Stimulated activated CD8-positive, alpha-beta memory T cell treated with anti-CD3 and anti-CD28 coated beads, Interleukin-4, amount 100 ng/mL, for 1 hour (primary cell): ENCODE measurements at places on chromosomes 13 and 19.
A peak's percentile ranks its signal among the peaks of the same experiment; 100 is the strongest.

GRCh38 chr19:24178207-24178606 is 91.2 kb downstream of the ZNF254 start:
- DNase-seq = no peak

- no peak for DNase-seq
These were observed 13.3 kb downstream of the TTYH1 start for GRCh38 chr19:54428323-54429175.

DNA sequence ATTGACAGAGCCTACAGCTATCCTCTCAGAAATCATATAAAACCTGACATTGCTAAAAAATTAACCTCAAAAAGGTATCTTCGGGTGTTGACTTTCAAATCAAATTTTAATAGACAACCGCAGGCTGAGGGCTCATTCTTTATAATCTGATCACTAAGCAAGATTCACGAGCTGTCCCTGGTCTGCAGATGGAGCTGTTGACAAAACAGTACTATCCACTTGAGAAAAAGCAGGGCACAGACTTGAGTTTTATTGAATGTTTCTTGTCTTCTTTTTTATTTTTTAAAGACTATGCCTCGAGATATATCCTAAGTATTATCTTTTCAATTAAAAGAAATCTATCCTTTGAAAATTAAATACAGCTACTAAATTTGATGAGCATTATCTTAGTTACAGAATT is 540.5 kb downstream of the PCDH9 start:
- DNase-seq = no peak

GRCh38 chr19:33796164-33796875 is at the start of gene KCTD15:
TSS of gene KCTD15 (plus strand) at chr19:33796870. CDS start at chr19:33800455, 3,585 bp downstream.
- no peak for DNase-seq

DNA sequence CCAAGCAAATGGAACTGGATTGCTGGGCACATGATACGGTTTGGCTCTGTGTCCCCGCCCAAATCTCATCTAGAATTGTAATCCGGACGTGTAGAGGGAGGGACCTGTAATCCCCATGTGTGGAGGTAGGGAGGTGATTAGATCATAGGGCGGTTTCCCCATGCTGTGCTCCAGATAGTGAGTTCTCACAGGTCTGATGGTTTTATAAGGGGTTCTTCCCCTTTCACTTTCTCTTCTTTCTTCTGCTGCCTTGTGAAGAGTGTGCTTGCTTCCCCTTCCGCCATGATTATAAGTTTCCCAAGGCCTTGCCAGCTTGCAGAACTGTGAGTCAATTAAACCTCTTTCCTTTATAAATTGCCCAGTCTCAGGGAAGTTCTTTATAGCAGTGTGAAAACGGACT is 32.6 kb upstream of the MTIF3 start:
- no peak for DNase-seq

GRCh38 chr19:7366701-7367420 is 18.1 kb downstream of the ARHGEF18 start:
- no peak for DNase-seq

GRCh38 chr13:109628251-109628699 is 158.1 kb downstream of the IRS2 start:
- DNase-seq = no peak

DNA sequence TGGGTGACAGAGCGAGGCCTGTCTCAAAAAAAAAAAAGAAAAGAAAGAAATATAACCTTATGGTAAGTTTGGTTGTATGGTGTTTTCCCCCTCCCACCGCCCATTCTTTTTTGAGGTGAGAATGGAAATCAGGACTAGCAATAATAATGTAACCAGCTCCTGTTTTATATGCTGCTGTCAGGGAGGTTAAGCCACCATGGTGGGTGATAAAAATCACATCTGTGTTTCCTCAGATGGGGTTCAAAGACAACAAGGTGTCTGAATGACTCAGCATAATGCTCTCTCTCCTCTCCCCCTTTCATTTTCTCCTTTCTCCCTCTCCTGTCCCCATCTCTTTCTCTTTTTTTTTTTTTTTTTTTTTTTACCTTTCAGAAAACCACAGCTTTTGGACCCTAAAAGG is 28.3 kb upstream of the GARRE1 start:
- no peak for DNase-seq

GRCh38 chr19:58034477-58034793 is 610 bp downstream of the ZSCAN1 start:
- no peak for DNase-seq

DNA sequence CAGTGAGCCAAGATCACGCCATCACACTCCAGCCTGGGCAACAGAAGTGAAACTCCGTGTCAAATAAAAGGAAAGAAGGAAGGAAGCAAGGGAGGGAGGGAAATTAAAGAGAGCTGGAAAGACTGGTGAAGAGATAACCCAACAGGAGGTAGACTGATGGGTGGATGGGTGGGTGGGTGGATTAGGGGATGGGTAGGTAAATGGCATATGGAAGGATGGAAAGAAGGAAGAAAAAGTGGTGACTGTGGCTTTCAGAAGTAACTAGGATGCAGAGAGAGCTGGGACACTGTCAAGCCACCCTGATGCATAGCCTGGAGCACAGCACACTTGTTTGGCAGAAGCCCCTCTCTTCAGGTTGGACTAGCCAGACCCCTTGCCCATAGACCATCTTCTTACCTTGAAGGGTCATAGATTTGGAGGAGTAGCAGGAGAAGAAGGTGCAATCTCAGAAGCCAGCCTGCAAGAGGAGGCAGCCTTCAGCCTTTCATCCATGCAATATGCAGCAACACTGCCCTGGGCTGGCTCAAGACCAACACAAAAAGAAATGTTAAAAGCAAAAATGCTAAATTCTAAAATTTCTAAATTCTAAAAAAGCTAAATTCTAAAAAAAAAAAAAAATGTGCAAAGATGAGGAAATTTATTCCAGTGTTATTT is 5.1 kb downstream of the IQCN start:
- DNase-seq = no peak

DNA sequence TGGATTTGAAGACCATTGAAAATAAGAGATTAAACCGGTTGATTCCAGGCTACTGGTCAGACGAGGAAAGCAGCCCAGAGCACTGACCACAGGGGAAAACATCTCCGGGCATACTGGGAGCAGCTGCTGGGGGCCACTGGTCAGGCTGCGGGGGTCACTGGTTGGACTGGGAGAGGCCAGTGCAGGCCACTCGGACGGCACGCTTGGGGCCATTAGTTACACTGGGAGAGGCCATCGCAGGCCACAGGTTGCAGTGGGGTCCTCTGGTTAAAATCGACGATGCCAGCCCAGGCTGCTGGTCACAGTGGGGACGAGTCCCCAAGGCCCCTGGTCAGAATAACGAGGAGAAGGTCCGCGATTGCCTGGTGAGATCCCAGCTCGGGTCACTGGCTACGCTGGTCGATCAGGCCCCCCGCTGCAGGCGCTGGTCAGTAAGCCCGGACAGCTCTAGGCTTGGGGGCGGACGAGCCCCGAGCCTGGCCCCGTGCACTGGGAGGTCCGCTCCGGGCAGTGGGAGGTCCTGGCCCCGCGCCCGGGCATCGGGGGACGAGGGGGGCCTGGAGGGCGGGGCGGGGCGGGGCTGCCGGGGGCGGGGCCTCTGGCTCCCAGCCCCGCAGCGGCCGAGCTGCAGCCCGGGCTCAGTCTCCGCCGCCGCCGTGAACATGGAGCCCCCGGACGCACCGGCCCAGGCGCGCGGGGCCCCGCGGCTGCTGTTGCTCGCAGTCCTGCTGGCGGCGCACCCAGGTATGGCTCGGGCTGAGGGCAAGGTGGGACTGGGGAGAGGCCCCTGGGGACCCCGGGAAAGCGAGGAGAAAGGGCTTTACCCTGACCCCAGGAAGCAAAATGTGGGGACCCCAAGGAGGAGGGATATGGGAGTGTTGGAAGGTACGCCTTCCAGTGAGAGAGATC is at the start of gene BCAM:
TSS of gene BCAM (plus strand) at position 641 of the 909 bp plus-strand sequence. CDS start at position 663, 22 bp downstream.
- DNase-seq = no peak

GRCh38 chr13:22455036-22455435 is 725.7 kb upstream of the SGCG start:
- DNase-seq = no peak

DNA sequence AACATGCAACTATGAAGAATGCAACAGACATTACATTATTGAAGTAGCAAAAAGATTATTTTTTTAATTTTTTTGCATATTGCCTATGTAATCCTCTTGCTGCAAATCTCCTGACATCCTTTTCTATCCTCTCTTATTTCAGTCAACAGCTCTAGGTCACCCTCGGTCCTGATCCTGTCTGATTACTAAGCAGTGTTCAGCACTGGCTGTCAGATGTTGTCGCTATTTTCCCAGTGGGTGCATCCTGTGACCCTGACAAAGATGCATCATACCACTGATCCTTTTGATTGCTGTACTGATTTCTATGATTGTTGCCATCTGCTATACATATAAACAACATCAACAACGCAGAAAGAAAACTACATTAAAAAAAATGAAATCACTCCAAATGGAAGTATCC is 443.7 kb upstream of the PRR20A start:
- DNase-seq = no peak

DNA sequence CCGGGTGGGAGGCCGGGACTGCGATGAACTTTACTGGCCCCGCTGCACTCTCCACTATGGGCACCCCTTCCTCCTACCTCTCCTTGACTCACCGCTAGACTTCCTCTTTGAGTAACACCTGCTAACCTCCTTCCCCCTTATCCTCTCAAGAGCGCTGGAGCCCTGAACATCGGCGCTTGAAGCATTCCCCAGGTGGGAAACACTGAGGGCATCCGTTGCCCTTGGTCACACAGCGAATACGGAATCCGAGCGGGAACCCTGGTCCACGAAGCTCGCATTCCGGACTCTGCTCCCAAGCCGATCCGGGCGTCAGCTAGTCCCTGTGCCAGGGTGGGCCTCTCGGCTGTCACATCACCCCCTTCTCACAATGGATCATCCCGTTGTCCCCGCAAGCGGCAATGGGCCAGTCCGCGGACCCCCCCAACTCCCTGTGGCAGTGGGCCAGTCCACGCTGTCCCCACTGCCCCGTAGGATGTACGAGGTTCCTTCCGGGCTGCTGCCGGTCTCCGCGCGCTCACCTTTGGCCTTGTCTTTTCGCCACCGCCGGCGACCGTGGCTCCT is 4.2 kb downstream of the LIPE start:
- peak; percentile 17 for DNase-seq

GRCh38 chr13:30142486-30143211 is 164.7 kb downstream of the KATNAL1 start:
- DNase-seq = no peak

- DNase-seq = no peak
These were observed 4.3 kb upstream of the RLN3 start for GRCh38 chr19:14023404-14024235.

DNA sequence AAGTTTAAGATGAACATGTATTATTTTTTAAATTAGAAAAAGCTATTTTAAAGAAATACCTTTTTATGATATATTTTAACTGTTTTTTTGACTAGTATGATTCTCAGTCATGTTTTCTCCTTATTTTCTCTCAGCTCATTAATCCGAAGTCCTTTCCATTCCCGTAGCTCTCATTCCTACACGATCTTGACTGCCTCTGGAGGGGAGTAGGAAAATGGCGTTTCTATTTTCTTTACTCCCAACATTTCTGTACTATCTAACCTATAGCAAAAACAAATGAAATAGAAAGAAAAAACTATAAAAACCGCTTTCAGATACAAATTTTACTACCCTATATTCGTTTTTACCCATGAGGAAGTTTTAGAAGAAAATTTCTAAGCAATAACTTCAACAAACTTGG is 343.8 kb downstream of the RBM26 start:
- DNase-seq = no peak

DNA sequence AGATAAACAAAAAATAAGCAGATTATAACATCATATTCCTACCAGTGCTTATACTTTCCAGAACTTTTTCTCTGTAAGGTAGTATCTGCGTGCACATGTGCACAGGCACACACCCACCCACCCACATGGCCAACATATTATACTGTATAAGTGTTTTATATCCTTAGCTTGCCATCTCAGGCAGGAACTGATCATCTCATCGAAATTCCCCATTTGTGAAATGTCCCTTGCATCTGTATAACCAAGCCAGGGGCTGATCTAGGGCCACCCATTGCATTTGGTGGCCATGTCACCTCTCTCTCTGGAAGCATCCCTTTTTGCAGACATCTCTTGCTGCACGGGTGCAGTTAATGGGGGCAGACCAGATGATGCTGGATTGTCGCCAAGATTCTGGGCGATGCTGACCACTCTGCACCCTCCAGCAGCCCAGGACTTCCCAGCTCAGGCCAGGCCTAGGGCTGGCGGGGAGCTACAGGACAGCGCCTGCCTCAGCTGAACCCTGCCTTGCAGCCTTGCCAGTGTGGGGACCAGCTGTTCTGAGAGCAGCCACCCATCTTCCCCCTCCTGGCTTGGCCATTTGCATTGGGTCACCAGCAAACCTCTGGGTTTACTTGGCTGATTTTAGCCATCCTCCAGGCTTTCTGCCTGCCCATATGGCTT is 95.9 kb downstream of the SLC7A1 start:
- DNase-seq = no peak

- no peak for DNase-seq
These were observed 26.0 kb downstream of the GPALPP1 start for GRCh38 chr13:45015300-45015699.

DNA sequence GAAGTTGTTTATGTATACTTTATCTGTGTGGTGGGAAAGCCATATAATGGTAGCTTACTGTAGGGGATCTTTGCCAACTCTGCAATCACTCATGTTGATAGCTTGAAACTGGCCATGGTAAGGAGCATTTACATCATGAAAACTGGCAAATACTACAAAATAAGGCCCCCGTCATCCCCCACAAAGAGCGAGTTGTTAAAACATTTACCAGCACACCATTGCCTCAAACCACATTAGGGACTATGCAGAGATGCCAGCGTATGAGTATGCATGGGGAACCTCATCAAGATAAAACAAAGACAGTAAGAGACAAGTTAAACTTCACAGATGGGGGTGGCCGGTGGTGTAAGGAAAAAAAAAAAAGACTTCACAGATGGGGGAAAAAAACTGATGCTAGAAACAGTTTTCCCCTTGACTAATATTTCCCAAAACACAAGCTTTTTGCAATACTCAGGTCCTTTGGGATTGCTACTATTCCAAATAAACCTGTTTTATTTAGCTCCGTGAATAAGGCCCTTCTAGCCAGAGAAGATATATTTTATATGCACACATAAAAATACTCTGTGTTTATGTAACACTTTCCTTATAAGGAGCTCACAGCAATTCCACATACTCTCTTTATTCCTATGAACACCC is 70.6 kb upstream of the SERP2 start:
- DNase-seq = no peak

- no peak for DNase-seq
These were observed 38.3 kb upstream of the SPRY2 start for GRCh38 chr13:80379245-80379644.

DNA sequence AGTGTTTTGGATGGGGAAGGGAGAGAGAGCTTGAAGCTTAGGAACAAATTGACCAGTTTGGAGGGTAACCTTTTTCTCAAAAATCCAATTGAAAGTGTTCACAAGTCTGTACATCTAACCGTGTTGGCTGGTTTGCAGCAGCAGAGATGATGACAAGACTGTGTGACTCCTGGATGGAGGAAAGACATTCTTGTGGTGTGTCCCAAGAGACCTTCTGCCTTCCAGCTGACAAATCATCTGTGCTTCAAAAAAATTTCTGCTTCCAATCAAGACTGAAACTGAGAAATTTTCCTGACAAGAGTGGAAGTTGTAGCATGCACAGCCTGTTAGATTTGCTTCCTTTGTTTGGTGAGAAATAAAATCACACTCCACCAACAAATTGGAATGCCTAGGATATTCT is 56.2 kb downstream of the LACC1 start:
- DNase-seq = no peak
